A549 treated with RU486 at 1 μM for 4 hours (cell line): ENCODE measurements at places on chromosomes 11 and 22. TPM values are rescaled to one million over a fixed set of nuclear protein-coding genes. Genes with fewer than 3 reads are reported as not detected.

Gene HIRA
- 18.9 to 24.3 TPM (median 24.0 TPM) in 5 replicates for total RNA-seq

Gene C1QTNF4
- total RNA-seq: 0.13 to 0.22 TPM in 2 of 5 replicates, not detected in the others

Gene KAT5
- total RNA-seq: 41.0 to 55.2 TPM (median 52.3 TPM) in 5 replicates

Gene MS4A1
- not detected in 5 replicates for total RNA-seq

Gene FBXO7
- 67.4 to 78.8 TPM (median 74.4 TPM) in 5 replicates for total RNA-seq

Gene GLYAT
- total RNA-seq: not detected in 5 replicates

Gene DDIAS
- 7.6 to 20.8 TPM (median 17.9 TPM) in 5 replicates for total RNA-seq

Gene TSPAN18
- 1.4 to 2.8 TPM (median 2.3 TPM) in 5 replicates for total RNA-seq

Gene BACE1
- 7.7 to 9.3 TPM (median 8.2 TPM) in 5 replicates for total RNA-seq

Gene SMIM35
- total RNA-seq: not detected in 5 replicates

Gene PGA4
- total RNA-seq: not detected in 5 replicates

Gene C11orf52
- not detected in 5 replicates for total RNA-seq

Gene CST6
- total RNA-seq: not detected in 5 replicates

Gene OR52N4
- total RNA-seq: not detected in 5 replicates

Gene CALCA
- 0.09 TPM in 1 of 5 replicates, not detected in the others for total RNA-seq

Gene AIFM3
- total RNA-seq: 1.0 to 4.8 TPM (median 3.3 TPM) in 5 replicates

Gene ALKBH3
- 25.8 to 29.9 TPM (median 27.9 TPM) in 5 replicates for total RNA-seq

Gene P2RY2
- total RNA-seq: 7.5 to 12.3 TPM (median 10.2 TPM) in 5 replicates

Gene POTEH
- not detected in 5 replicates for total RNA-seq

Gene APOA5
- total RNA-seq: not detected in 5 replicates

Gene MMP27
- total RNA-seq: not detected in 5 replicates

Gene OR5B21
- not detected in 5 replicates for total RNA-seq

Gene CTR9
- 19.4 to 31.0 TPM (median 24.0 TPM) in 5 replicates for total RNA-seq

Gene CCDC188
- not detected in 5 replicates for total RNA-seq

Gene POLD4
- total RNA-seq: 196 to 260 TPM (median 237 TPM) in 5 replicates

Gene KRTAP5-1
- not detected in 5 replicates for total RNA-seq

Gene PRG3
- total RNA-seq: not detected in 5 replicates

Gene SEPTIN3
- 0.80 to 1.3 TPM (median 1.2 TPM) in 5 replicates for total RNA-seq

Gene FOLH1
- total RNA-seq: not detected in 5 replicates

Gene DTX4
- 4.1 to 5.7 TPM (median 5.2 TPM) in 5 replicates for total RNA-seq

Gene OR51B5
- total RNA-seq: 0.07 to 0.09 TPM in 2 of 5 replicates, not detected in the others

Gene SAA4
- total RNA-seq: not detected in 5 replicates

Gene PTPRJ
- total RNA-seq: 30.6 to 43.4 TPM (median 41.5 TPM) in 5 replicates

Gene PHLDA2
- total RNA-seq: 98.6 to 158 TPM (median 143 TPM) in 5 replicates

Gene CNGA4
- 0.07 to 0.19 TPM (median 0.09 TPM) in 3 of 5 replicates, not detected in the others for total RNA-seq

Gene KCNQ1OT1
- total RNA-seq: 0.01 to 0.06 TPM (median 0.04 TPM) in 5 replicates

Gene OR6T1
- total RNA-seq: not detected in 5 replicates

Gene OR6A2
- total RNA-seq: not detected in 5 replicates

Gene KCNJ11
- total RNA-seq: 0.40 to 0.65 TPM (median 0.55 TPM) in 5 replicates

Gene LSP1
- 0.91 to 2.3 TPM (median 1.3 TPM) in 5 replicates for total RNA-seq

Gene CRYBB2
- total RNA-seq: not detected in 5 replicates

Gene OR10G7
- not detected in 5 replicates for total RNA-seq

Gene APOL4
- total RNA-seq: not detected in 5 replicates

Gene PATL1
- total RNA-seq: 38.7 to 49.2 TPM (median 47.1 TPM) in 5 replicates

Gene C11orf16
- total RNA-seq: not detected in 5 replicates
